ENCODE measurements at places on chromosomes 6 and 20.
A peak's percentile ranks its signal among the peaks of the same experiment; 100 is the strongest.

- H3K4me3 ChIP-seq = no peak overlapping the region
- H3K27me3 ChIP-seq = no peaks in the 10 kb centered on the region
- no peak for DNase-seq
- H3K4me1 ChIP-seq = peaks cover 14% of the 10 kb centered on the region
- H3K36me3 ChIP-seq = no peaks in the 10 kb centered on the region
These were observed 2.9 kb upstream of the RAMACL start for GRCh38 chr6:166589337-166589731.

DNA sequence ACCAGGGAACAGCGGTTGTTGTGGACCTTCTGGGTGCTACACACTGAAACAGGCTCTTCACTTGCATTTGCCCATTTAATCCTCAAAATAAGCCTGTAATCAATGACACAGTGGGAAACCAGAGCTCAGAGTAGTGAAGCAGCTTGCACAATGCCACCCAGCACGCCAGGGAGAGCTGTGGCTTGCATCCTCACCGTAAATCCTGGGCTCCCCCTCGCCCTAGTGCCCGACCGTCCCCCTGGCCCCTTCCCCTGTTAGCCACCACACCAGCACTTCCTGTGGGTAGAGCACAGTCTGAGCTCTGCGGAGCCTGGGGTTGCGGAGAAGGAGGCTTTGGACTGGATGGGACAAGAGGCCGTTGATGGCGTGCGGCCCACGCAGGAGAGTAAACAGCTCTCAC lies 14.5 kb downstream of the VSTM2L start:
- no peak overlapping the region for H3K27ac ChIP-seq
- peaks cover 24% of the 10 kb centered on the region for H3K27me3 ChIP-seq
- H3K36me3 ChIP-seq = no peaks in the 10 kb centered on the region
- no peak for DNase-seq
- H3K4me3 ChIP-seq = no peak overlapping the region
- H3K4me1 ChIP-seq = peaks cover 17% of the 10 kb centered on the region

- no peaks in the 10 kb centered on the region for H3K27me3 ChIP-seq
- DNase-seq = no peak
- H3K4me3 ChIP-seq = no peak overlapping the region
- no peak overlapping the region for H3K27ac ChIP-seq
- H3K4me1 ChIP-seq = no peaks in the 10 kb centered on the region
- H3K36me3 ChIP-seq = peaks cover 69% of the 10 kb centered on the region
These were observed 8.7 kb downstream of the ZNF335 start for GRCh38 chr20:45963059-45964005.

- no peaks in the 10 kb centered on the region for H3K36me3 ChIP-seq
- H3K4me3 ChIP-seq = no peak overlapping the region
- no peaks in the 10 kb centered on the region for H3K4me1 ChIP-seq
These were observed 171.3 kb downstream of the COL21A1 start for GRCh38 chr6:56076033-56076432.

DNA sequence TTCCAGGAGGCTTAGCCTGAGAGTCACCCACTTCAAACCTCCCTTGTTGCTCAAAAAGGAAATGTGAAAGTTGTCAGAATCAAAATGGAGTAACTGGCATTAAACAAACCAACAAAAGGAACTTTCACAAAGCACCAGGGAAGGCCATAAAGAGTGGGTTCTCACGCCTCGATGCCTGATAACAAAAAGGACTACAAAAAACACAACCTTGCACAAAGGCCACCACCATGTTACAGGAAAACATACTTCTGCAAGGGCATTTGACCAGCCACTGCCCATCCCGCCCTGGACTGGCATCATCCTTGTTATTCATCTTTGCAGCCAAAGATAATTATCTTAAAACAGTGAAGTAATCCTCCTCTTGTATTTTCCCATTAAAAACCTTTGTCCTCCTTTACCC lies 34.8 kb downstream of the RNASET2 start:
- H3K4me1 ChIP-seq = peaks cover 8% of the 10 kb centered on the region
- no peak for DNase-seq
- no peak overlapping the region for H3K27ac ChIP-seq
- no peaks in the 10 kb centered on the region for H3K27me3 ChIP-seq
- peaks cover 5% of the 10 kb centered on the region for H3K36me3 ChIP-seq
- H3K4me3 ChIP-seq = no peak overlapping the region

GRCh38 chr20:61694682-61695081 lies 371.0 kb downstream of the TAF4 start:
- H3K4me3 ChIP-seq = no peak overlapping the region
- no peak overlapping the region for H3K27ac ChIP-seq
- DNase-seq = no peak
- H3K4me1 ChIP-seq = no peaks in the 10 kb centered on the region

DNA sequence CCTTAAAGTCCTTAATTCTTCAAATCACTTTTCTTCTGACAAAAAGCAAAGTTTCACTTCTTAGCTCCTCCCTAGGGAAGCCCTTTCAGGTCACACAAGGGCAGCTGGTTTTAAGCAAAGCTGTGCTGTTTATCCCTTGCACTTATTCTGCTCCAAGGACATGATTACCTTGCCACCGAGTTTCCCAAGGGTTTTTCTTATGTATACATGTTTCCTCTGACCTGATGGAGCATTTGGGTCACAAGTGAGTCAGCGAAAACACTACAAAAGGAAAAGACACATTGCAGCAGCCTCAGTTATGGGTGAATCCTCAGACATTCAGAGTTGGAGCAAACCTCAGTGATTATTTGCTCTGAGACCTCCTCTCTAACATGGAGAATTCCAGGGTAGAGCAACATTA lies 26.6 kb upstream of the ILRUN start:
- peaks cover 7% of the 10 kb centered on the region for H3K27me3 ChIP-seq
- peaks cover 5% of the 10 kb centered on the region for H3K4me1 ChIP-seq
- H3K36me3 ChIP-seq = no peaks in the 10 kb centered on the region
- no peak overlapping the region for H3K4me3 ChIP-seq

GRCh38 chr6:161487694-161488093 lies 213.8 kb upstream of the AGPAT4 start:
- no peaks in the 10 kb centered on the region for H3K4me1 ChIP-seq
- no peaks in the 10 kb centered on the region for H3K36me3 ChIP-seq
- no peak overlapping the region for H3K4me3 ChIP-seq
- H3K27me3 ChIP-seq = no peaks in the 10 kb centered on the region
- no peak overlapping the region for H3K27ac ChIP-seq

DNA sequence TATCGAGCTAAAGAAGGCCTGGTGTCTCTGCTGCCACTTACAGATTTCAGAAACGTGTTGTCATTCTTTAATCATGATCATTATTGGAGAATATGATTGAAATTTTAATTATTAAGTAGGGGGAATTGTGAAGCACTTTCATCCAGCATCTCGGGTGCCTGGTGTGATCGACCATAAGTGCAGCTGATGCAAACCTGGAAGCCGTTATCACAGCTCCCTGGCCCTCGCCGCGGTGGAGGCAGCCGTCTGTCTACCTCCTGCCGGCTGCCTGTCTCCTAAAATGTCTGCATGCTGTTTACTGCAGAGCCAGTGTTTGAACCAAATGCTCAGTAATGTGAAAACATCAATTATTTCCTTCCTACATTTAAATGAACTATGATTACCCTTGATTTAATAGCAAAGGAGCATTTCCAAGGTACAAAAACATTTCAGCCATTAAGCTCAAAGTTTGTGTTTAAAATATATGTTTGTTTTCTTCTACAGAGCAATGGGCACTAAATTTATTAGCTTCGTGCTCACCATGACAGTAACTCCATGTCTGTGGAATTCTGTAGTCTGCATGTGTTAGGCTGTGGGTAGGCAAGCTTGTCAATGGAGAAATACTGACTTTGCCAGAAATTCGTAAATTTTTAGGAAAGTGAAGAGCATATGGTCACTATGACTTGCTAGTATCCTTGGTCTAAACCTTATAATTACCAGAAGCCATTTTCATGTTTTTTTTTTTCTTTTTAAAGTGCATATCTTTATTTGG lies 184.5 kb upstream of the AGPAT4 start:
- H3K27ac ChIP-seq = no peak overlapping the region
- no peaks in the 10 kb centered on the region for H3K36me3 ChIP-seq
- peaks cover 4% of the 10 kb centered on the region for H3K4me1 ChIP-seq
- H3K27me3 ChIP-seq = peaks cover 2% of the 10 kb centered on the region

- H3K27ac ChIP-seq = no peak within 1 kb of the TSS
- H3K4me3 ChIP-seq = peak within 1 kb of the TSS; percentile 84
- peaks cover 4% of the 10 kb centered on the region for H3K36me3 ChIP-seq
- DNase-seq = peak; percentile 49
- peaks cover 19% of the 10 kb centered on the region for H3K4me1 ChIP-seq
These were observed at the start of gene OXT for GRCh38 chr20:3071610-3072529. OXT (plus strand) TSS chr20:3071620; CDS start chr20:3071656, 36 bp downstream.

DNA sequence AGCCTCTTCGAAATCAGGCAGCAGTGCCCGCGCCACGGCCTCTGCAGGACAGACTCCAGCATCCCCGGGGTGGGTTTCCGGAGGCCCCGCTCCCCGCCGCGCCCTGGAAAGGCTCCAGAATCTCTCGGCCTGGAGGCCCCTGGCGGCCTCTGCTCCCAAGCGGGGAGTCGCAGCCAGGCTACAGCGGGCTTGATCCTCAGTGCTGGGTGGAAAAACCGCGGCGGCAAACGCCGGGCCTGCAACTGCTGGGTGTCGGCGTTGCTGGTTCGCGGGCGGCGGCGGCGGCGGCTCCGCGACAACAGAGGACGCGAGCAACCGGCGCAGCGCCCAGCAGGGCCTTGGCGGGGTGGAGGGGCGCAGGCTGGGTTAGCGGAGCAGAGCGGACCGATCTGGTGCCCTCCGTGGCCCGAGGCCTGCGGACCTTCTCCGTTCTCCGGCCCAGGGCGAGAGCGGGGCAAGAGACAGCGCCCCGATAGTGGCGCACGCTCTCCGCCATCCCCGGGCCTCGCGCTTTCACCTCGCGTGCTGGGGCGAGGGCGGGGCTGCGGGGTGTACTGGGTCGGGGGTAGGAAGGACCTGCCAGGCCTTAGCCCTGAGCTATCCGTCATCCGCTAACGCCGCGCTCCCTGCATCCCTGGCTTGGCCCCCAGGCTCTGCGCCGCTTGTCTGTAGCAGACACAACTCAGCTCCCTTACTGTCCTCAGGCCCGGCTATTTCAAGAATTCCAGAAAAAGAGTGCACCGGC lies 3.4 kb upstream of the ZNF292 start:
- H3K36me3 ChIP-seq = peaks cover 15% of the 10 kb centered on the region
- DNase-seq = peak; percentile 72
- peak overlapping the region; percentile 99 for H3K27ac ChIP-seq
- H3K4me1 ChIP-seq = peaks cover 32% of the 10 kb centered on the region
- peak overlapping the region; percentile 93 for H3K4me3 ChIP-seq
- peaks cover 15% of the 10 kb centered on the region for H3K27me3 ChIP-seq

DNA sequence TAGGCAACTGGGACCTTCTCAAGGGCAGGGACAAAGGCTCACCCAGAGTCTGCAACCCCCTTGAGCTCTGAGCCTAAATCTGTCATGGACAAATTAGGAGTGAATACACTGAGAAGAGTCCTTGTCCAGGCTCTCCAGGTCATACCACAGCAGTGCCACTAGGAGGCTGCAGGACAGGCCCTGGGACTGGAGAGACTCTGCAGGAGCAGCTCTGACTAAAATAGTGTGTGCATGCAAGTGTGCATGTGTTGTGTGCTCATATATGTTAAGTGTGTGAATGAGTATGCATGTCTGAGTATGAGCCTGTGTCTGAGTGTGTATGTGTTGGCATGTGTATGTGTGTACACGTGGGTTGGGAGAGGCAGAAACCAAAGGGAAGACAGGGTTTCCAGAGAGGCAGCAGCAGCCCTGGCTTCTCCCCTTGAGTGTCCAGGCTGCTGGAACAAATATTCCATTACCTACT lies 27.1 kb downstream of the MRPL14 start:
- DNase-seq = no peak
- H3K36me3 ChIP-seq = peaks cover 9% of the 10 kb centered on the region
- H3K27me3 ChIP-seq = no peaks in the 10 kb centered on the region
- H3K4me1 ChIP-seq = peaks cover 6% of the 10 kb centered on the region
- H3K27ac ChIP-seq = no peak overlapping the region

DNA sequence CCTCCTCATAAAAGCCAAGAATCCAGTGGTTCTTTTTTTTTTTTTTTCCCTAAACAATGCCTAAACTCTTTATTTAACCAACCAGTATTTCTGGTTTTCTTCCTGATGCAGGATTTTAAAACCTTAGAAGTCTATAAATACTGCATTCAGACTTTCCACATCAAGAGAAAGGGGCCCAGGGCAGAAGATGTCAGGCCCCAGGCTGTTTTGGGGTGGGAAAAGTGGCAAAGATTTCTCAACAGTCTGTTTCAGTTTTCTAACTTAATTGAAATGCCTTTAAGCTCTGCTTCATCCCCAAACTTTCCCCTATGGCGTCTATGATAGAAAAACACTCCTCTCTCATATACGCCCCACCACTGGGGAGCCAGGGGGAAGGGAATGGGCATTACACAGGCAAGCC lies 33.1 kb downstream of the QRSL1 start:
- no peak overlapping the region for H3K27ac ChIP-seq
- H3K36me3 ChIP-seq = peaks cover 84% of the 10 kb centered on the region
- no peak for DNase-seq
- H3K4me1 ChIP-seq = peaks cover 16% of the 10 kb centered on the region

DNA sequence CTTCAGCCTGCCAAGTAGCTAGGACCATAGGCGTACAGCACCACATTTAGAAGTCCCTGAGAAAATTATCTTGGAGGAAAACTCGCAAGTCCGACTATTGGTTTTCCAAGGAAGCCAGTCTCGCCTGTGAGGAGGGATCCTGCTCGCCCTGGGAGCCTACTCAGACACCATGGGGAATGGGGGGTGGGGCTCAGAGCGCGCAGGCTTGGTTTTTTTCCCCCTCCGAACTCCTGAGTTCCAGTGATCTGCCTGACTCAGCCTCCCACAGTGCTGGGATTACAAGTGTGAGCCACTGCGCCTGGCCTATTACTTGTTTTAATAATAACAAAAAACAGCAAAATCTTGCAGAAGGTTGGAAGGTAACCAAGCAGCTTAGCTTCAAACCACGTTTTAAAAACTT lies 153.7 kb downstream of the OR2B2 start:
- DNase-seq = no peak
- H3K27me3 ChIP-seq = no peaks in the 10 kb centered on the region
- H3K4me3 ChIP-seq = peak overlapping the region; percentile 92
- H3K36me3 ChIP-seq = peaks cover 3% of the 10 kb centered on the region

DNA sequence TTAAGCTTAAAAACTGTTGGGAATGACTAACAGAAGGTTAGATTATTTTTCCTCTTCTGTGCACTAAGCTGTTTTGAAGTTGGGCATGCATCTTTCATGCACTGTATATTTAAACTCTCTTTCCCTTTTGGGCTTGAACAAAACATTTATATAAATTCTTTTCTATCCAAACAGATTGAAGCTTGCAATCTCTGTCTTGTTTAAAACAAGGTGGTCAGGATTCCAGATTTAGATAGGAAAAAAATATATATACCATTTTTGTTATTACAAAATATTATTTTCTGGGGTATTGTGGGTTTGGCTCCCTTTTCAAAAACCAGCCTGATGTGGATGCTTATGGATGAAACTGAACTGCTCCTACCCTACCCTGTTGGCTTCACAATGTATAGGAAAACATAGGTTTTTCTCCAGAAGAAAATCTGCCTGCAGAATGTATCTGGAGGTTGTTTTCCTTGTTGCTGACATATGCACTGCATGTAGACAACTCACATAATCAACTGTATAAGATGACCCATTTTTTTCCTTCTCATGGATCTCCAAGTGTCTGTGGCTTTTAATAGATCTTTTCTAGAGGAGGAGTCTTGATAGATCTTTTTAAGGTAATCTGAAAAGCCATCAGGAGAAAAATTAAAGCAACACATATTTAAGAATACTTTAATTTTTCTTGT lies 146.3 kb downstream of the PRL start:
- H3K36me3 ChIP-seq = no peaks in the 10 kb centered on the region
- peaks cover 28% of the 10 kb centered on the region for H3K4me1 ChIP-seq
- H3K27ac ChIP-seq = no peak overlapping the region
- peaks cover 34% of the 10 kb centered on the region for H3K27me3 ChIP-seq
- DNase-seq = no peak
- H3K4me3 ChIP-seq = no peak overlapping the region
